ENCODE measurements at places on chromosomes 5 and 9. TPM values are rescaled to one million over a fixed set of nuclear protein-coding genes. Genes with fewer than 3 reads are reported as not detected.

- peak; percentile 61 for DNase-seq
Measured at GRCh38 chr9:95091601-95092261, 225.8 kb downstream of the FANCC start.

DNA sequence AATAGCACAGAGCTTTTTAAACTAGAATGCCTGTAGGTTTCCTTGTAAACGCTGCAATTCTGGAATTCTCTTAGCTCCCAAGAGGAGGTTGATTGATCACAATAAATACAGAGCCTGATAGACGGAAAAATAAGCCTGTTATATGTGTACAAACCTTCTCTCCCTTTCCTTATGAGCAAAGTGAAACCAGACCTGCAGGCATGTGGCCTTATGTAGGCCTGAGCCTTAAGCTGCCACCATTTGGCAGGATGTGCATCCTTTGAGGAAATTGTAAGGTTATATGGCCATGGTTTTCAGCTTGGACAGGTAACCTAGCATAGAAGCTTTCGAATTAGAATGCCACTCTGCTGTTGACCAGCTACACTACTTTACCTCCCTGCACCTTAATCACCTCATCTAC, 49.1 kb downstream of the PRKACG start:
- no peak for DNase-seq

DNA sequence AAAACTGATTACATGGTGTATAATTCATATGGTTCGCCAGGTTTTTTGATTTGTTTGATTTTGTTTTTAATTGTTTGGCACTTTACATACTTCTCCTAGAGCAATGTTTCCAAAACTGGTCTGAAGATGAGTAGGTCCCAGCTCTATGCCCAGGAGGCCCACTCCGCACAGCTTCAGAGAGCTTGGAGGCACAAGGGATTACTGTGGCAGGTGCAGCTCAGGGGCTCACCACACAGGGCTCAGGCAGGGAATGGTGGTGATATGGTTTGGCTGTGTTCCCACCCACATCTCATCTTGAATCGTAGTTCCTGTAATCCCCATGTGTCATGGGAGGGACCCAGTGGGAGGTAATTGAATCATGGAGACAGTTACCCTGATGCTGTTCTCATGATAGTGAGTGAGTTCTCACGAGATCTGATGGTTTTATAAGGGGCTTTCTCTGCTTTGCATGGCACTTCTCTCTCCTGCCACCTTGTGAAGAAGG, 296.6 kb downstream of the MED10 start:
- peak; percentile 35 for DNase-seq

DNA sequence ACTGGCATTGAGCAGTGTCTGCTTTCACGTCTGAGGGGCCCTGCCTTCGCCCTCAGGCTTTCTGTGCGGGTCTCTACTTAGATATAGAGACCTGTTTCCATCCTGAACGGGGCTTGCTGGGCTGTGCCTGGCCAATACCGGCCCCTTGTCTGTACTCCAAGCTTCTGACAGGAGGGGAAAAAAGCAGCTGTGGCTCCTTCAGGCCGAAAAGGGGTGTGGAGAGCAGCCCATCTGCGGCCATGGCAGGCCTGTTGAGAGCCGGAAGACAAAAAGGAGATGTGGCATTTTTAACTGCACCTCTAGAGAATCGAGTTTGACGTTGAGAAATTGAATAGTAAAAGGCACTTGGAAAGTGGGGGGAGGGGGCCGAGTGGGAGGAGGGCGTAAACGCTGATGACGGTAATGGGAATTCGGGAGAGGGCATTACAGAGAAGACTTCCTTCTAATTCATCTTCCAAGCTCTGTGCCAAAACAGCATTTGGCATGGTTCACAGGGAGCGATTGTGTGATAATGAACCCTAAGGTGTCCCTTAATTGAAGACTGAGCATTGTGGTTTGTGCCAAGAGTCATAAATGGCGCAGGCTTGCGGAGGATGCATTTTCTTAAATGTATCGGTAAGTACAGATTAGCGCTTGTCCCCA, 25.1 kb upstream of the PRDM12 start:
- no peak for DNase-seq

DNA sequence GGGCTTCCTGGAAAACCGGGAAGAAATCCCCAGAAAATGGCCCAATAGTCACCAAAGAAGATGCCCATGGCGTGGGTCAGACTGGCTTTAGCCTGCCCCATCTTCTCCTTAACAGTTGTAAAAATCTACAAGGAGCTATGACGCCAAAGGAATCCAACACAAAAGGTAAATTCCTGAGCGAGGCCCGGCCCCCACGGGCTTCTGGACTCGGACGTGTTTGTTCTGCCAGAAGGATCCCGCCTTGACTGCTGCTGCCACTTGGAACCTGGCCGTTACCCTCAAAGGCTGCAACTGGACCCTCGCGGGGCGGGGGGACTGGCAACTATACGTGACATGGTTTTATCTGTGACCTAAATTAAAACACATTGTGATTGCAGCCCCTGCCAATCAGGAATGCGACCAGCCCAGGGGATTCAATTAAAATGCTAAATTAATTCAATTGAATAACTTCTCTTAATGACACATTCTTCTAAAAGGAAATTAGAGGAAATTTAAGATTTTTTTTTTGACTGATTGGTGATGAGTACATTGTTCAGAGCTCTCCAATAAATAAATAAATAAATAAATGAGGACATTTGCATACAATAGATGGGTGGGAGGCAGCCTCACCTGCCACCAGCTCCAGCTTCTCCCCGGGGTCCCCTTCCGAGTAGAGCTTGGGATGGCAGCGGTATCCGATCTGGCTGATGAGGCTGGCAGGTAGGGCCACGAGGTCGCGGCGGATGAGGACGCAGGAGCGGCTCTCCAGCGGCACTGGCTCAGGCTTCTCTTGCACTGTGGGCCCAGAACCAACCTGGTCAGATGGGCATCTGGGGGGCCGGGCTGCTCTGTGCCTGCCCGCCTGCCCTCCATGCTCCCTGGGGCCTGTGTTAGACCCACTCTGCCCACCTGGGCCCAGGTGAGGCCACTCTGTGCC, 54.7 kb upstream of the UBAC1 start:
- DNase-seq, result no peak

GRCh38 chr9:120974181-120974580, 47.6 kb upstream of the TRAF1 start:
- DNase-seq, result no peak

- peak; percentile 94 for DNase-seq
Measured at GRCh38 chr5:135139381-135140134, 105.5 kb upstream of the PITX1 start.

DNA sequence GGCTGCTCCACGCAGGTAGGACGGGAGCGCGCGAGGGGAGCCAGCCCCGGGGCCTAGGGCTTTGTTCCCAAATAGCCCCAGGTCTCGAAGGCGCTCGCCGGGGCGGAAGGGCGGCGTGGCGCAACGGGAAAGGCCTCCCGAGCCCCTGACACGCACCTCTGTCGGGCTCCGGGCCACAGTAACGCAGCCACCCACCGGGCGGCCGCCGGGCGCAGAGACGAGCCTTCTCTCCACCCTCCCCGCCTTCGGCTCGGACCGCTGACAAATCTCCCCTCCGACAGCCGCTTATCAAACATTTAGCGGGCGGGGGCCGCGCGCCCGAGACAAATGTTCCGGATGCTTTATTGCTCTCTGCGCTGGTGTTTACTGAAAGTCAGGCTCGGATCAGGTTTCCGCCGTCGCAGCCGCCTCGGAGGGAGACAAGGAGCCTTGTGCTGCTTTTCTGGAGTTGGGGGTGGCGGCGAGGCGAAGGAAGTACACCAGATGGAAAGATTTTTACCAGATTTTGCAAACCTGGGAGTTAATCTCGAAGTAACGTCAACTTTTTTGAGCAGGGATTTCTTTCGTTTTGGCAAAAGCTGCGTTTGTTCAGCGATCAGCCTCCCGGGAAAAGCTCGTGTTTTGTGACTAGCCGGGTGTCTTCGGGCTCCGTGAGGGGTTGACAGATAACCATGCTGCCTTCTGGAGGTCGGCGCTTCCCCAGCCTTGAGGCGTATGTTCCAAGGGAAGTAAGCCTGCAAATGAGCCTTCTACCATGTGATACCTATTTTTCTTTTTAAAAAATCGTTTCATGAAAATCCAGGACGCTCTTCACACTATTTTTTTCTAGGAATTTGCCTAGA, 950 bp downstream of the RGMB start:
- peak; percentile 61 for DNase-seq

- DNase-seq, result no peak
Measured at GRCh38 chr5:97119007-97119390, 23.4 kb downstream of the LIX1 start.

DNA sequence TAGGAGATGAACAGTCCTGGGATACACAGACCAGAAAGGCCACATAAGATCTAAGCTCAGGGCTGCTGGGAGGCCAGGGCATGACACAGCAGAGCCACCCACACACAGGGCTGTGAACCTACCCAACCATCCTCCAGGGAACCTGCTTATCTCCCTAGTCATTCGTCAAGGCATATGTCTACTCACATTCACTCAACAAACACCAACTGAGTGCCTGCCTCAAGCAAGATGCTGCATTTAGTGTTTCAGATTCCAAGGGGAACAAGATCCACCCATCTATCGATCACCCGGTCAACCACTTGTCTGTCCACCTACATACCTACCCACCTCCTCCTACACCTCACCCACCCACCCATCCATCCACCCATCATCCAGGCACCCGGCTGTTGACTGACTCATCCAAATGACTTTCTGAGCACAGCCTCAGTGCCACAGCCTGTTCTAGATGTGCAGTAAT, 1.9 kb downstream of the DPM2 start:
- DNase-seq, result no peak

- DNase-seq, result no peak
Measured at GRCh38 chr9:17623965-17624364, 45.1 kb downstream of the SH3GL2 start.

Gene DRD1
- not detected for total RNA-seq

Gene C5orf63
- total RNA-seq, result 0.37 TPM

Gene HSPB3
- total RNA-seq, result not detected

Gene IER5L
- 76.5 TPM for total RNA-seq

Gene PDGFRB
- total RNA-seq, result 5.4 TPM

Gene PLEKHG4B
- 0.61 TPM for total RNA-seq

Gene SLC45A2
- total RNA-seq, result not detected

Gene FAM53C
- 52.9 TPM for total RNA-seq
